NCI-H1694 treated with DMSO at 0.1 percent for 48 hours (cell line): ENCODE measurements at places on chromosomes 5 and 9.

GRCh38 chr5:115180165-115180709 is 10.5 kb upstream of the TRIM36 start:
- peak; percentile 38 for DNase-seq

DNA sequence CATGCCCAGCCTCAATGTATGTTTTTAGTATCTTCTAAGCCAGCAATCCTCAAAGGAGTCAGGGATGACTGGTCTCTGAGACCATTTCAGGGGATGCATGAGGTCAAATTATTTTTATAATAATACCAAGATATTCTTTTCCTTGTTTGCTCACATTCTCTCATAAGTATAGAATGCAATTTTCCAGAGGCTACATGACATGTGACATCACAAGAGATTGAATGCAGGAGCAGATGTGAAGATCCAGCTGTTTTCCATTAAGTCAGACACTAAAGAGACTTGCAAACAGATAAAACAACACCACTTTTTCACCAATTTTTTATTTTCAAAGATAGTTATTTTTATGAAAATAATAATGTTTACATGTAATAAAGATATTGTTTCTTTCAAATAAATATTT is 22.0 kb upstream of the FREM1 start:
- no peak for DNase-seq

DNA sequence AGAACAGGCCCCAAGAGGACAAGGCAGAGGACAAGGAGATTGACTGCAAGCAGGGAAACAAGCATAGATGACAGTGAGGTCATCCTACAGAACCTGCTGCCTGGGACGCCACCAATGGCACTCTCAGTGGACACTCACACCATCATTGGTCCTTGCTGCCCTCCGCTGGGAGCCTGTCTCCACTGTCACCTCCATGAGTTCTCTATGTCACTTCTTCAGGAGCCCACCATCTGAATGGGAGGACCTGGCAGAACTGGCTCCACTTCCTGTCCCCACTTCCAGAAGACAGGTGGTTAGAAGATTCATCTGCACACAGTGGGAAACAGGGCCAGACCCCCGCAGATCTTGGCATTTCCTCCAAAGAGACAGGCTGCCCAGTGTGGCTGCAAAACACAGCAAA is 188.9 kb downstream of the HSD17B3 start:
- DNase-seq = no peak

- no peak for DNase-seq
Observed at GRCh38 chr5:131709043-131709442, 74.0 kb upstream of the RAPGEF6 start.

DNA sequence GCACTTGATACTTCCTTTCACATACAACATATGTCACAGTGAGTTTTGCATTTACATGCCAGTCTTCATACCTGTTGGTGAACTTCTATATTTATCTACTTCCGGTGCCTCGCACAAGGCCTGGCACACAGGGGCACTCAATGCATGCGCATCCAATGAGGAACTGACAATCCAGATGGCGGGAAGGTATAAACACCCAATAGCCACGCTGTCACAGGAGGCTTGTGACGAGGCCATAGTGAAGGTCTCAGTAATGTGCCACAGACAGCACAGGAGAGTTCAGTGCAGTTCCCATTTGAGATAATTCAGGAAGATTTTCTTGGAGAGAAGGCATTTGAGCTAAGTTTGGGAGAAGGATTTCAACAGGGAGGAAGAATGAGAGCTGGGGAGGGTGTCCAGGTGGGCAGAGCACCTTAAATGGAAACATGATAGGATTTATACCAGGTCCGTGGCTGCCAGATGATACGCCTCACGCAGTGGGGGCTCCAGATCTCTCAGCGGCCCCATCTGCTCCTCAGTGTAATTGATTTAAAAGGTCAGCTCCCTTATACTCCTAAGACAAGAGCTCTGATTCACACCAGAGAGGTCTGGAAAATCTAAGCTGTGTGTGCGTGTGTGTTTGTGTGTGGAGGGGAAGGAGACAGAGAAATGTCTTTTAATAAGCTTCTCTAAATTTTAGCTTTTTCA is 206.2 kb downstream of the DCP2 start:
- no peak for DNase-seq

DNA sequence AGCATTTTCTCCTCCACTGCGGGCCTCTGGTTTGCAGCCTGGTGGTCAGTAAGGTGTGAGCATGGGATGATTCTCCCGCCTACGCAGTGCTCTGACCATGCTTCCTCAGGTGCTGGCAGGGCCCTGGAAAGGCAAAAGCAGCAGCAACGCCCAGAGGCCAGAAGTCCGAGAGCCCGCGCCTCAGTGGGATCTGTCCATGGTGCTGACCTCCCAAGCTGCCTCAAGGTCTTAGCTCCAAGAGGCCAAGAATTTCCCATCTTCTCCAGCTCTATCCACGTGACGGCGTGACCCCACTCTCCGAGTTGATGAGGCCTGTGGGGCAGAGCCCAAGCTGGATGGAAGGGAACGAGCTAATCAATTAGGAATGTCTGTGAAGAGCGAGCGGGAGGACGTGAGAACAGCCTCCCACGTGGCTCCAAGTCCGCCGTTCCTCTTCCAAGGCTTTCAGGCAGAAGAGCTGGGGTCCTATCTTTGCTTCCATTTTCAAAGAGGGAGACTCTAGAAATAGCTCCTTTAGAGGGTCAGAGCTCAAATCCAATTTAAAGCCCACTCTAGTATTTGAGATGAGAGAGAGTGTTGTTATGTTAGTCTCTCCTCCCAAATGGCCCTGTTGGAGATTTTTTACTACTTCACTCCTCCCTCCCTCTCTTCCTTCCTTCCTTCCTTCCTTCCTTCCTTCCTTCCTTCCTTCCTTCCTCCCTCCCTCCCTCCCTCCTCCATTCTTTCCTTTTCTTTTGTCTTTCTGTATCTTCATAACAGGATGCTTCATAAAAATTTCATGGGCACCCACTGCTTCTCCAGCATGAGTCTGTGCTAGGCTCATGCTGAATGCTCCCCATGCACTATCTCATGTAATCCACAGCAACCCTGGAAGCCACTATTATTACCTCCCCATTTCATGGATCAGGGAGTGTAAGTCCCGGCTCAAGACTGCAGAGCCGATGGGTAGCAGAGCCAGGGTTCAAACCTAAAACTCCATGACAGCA is 69.3 kb downstream of the OLFM1 start:
- no peak for DNase-seq

- DNase-seq = no peak
Observed at GRCh38 chr5:129271308-129271707, 176.8 kb downstream of the ISOC1 start.

- no peak for DNase-seq
Observed at GRCh38 chr9:110546411-110546871, 33.1 kb downstream of the SVEP1 start.

DNA sequence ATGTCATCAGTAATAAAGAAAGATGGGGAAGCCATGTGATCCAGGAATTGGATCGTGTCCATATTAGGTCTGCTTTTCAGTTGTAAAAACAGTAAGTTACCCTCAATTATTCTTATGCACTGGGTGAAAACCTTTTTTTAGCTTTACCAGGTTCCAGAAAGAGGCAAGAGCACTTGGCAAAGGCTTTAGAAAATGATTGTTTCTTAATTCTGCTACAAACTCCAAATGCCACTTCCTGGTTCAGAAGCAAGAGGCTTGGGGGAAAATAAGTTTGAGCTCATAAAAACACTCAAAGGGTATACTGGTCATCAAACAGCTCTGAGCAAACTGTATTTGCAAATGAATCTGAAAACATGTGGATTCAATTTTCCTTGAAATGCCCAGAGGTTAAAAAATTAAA is 615.6 kb downstream of the EBF1 start:
- DNase-seq = peak; percentile 27

DNA sequence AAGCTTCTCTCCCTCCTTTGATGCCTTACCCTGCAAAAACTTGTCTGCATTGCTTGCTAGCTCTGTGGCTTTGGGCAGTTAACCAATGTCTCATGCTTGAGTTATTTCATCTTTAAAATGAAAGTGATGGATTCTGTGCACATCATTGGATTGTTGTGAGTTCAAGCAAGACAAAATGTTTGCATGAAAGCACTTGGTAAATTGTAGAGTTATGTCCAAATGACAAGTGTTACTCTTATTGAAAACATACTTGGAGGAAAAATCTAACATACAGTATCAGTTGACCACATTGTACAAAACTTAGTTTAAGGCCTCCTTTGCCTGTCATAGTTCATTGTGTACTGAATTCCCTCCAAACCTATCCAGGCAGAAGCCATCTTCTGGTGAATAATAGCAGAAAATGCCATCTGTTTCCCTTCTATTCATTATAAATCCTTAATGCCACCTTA is 30.0 kb downstream of the TGFBR1 start:
- DNase-seq = peak; percentile 87

- DNase-seq = no peak
Observed at GRCh38 chr5:147661541-147661940, 121.0 kb downstream of the JAKMIP2 start.

DNA sequence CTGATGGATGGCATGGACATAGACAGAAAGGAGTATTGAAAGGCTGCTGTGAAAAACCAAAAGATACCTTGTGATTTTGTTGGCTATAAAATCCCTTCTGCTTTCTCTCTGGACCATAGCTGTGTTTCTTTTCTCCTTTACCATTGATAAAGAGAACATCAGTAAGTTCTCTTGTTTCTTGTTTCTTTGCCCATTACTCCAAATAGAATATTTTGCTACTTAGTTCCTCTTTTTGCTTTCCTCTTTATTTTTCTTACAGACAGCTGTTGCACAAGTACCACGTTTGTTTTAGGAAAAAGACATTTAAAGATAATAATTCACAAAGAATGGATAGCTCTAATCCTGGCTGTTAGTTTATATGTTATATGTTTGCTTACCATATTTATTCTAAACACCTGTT is 1129.2 kb downstream of the DTWD2 start:
- DNase-seq = no peak

DNA sequence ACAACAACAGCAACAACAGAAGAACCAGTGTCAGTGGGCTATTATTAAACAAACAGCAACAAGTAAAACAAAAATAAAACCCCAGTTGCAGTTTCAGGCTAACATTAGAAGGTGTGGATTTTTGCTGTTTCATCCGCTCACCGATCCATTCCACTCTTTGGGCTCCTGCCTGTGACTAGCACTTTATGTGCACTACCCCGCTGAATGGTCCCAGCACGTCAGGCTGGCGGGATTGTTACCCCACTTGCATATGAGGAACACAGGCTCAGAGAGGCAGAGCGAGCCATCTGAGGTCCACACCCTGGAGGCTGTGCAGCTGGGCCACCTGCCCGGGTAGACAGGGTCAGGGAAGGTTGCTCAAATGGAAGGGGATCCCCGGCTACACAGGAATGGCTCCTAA is 26.0 kb downstream of the NSG2 start:
- no peak for DNase-seq

DNA sequence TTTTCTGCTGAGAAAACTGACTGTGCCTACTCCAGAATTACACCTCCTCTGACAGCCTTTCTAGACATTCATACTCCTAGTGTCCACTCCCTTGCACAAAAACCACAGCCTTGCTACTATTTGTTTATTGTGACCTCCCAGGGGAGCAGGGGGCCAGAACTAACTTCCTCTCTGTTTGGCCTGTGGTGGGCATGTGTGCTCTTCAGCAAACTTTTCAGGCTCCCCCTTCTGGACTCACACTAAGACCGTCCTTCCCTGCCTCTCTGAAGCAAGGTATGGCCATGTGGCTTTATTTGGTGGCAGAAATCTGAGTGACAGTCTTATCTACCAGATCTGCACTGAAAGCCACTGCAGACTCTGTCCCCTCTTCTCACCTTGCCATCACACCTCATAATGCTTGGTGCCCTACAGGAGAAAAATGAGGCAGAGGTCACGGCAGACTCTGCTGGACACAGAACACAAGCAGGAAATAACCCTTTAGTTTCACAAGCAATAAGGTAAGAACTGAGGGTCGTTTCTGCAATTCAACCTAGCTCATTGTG is 28.2 kb downstream of the LIFR start:
- DNase-seq = no peak

GRCh38 chr5:110439296-110439695 is 287.2 kb downstream of the TMEM232 start:
- DNase-seq = no peak

DNA sequence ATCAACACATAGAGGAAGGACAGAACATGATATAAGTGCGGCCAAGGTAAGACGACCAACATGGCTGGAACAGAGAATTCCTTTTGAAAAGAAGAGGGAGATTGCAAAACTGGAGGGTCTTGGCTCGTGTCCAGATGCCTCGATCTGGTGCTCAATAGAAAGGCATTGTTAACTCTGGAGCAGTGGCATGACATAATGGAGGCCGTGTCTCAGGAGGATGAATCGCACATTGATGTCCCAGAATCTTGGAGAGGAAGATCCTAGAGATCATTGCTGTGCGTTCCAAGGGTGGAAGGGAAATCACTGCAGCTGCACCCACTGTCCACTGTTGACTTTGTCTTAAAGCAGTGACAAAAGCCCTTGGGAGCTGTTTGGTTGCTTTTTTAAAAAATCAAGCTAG is 30.9 kb downstream of the GRAMD2B start:
- no peak for DNase-seq

DNA sequence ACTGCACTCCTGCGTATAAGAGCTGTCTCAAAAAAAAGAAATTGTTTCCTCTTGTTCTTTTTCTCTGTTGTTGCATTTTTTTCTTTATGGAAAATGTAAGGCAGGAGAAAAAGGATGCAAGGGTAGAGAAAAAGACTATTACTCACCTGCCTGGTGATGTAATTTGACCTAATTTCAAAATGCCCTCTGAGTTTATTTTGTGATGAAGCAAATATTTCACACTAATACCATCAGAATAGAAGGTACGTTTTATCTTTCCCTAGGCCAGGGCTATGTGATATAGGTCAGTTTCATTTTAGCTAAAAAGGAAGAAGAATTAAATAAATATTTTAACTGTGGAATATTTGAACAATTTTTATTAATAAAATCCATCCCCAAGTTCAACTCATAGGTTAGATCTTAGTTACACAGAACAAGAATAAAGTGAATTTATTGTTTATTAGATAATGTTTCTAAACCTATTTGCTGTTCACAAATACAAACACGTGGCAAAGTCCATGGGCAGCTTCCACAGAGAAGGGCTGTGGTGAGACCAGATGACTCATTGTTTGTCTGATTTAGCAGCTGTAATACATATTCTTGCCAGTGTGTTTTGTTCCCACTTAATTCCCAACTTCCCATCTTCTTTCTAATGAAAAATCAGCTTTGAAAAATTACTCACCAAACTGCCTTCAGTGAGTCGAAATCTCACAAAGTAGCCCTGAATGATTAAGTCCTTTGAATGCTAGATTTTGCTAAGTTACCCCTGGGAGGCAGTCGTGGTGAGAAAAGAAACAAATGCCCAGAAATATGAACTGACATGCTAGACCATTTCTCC is 52.8 kb upstream of the CCDC112 start:
- peak; percentile 6 for DNase-seq

- no peak for DNase-seq
Observed at GRCh38 chr9:132066511-132066910, 13.2 kb downstream of the MED27 start.

- DNase-seq = no peak
Observed at GRCh38 chr5:62289813-62290212, 16.2 kb upstream of the KIF2A start.

- no peak for DNase-seq
Observed at GRCh38 chr9:96163161-96163560, 138.8 kb downstream of the HSD17B3 start.
